Activated CD4-positive, alpha-beta T cell treated with anti-CD3 and anti-CD28 coated beads for 24 hours (primary cell): ENCODE measurements at places on chromosomes 3 and 15.

DNA sequence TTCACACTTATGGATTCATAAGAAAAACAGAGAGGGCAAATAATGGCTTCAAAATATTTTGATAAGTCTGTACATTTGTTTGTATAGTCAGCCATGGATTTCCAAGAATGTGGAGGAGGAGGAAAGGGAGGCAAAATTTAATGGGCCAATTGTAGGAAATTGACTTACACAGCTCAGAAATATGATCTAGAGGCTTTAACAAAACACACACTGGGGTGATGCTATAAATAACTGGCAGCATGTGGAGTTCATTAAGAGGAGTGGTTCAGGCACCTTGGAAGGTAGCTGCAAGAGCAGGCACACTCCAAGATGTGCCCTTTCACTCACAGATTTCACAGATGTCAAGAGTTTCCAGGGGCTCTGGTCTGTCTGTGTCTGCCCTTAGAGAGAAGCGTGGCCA, 193.4 kb upstream of the RASGRP1 start:
- DNase-seq = no peak

DNA sequence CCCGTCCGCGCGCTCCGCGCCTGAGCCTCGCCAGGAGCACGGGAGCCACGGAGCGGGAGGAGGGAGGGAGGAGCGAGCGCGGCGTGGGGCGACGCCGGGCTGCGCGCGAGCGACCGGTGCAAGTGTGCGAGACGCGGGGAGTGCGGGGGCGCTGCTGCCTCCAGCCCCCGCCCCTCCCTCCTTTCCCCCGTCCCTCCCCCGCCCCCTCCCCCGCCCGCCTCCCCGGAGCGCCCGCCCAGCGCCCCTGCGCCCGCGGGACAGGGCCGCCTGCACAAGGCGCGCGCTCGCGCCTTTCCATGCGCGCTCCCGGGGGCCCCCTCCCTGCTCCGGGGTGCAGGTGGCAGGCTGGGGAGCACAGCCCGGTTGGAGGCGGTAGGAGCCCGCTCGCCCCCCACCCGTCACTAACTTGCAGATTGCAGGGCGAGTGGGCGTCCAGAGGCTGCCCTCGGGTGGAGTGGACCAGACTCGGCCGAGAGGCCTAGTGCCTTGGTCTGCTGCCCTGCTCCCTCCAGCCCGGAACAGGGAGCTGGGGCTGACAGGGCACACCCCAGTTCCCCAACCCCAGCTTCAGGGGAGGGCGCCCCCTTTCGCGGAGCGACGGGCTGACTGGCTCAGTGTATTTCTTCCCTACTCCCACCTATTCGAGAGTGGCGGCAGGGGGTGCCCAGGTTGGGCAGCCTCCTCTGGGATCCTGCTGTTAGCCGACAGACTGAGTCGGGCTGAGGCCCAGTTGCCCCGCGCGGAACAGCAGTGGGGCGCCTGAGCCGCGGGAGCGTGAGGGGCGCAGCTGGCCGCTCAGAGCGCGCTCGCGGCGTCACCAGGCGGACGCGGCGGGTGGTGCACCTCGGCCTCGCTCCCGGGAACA, at the start of gene WNT7A:
WNT7A (minus strand) TSS at position 126 of the 865 bp plus-strand sequence. CDS start 255 bp downstream, outside the sequence.
- no peak for DNase-seq

DNA sequence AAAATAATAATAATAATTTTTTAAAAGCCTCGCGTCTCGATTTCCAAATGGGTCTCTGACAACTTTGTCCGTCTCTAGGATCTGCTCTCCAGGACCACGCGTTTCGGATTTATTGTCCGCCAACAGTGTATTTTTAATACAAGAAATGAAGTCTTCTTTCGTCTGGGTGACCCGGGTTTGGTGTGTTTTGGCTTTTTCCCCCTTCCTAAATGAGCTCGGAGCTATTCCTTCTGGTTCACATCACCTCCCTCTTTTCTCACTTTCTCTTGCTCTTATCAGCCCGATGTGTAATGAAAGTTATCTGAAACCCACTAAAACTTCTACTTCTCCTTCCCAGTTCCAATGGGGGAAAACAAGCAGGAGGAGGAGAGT, 516.7 kb downstream of the MECOM start:
- DNase-seq = no peak

GRCh38 chr3:53511246-53511645, 16.8 kb downstream of the CACNA1D start:
- DNase-seq = no peak

GRCh38 chr3:162865466-162865865, 1368.9 kb downstream of the OTOL1 start:
- no peak for DNase-seq

DNA sequence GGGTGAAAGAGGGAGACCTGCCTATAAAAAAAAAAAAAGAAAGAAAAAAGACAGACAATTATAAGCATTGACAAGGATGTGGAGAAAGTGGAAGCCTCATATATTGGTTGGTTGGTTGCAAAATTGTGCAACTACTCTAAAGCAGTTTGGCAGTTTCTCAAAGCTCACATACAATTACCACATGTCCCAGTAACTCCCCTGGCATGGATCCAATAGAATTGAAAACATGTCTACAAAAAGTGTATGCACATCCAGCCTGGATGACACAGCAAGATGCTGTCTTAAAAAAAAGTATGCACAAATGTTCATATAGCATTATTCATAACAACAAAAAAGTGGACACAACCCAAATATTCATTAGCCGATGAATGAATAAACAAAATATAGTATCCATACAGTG, 19.5 kb downstream of the SETMAR start:
- DNase-seq = no peak

DNA sequence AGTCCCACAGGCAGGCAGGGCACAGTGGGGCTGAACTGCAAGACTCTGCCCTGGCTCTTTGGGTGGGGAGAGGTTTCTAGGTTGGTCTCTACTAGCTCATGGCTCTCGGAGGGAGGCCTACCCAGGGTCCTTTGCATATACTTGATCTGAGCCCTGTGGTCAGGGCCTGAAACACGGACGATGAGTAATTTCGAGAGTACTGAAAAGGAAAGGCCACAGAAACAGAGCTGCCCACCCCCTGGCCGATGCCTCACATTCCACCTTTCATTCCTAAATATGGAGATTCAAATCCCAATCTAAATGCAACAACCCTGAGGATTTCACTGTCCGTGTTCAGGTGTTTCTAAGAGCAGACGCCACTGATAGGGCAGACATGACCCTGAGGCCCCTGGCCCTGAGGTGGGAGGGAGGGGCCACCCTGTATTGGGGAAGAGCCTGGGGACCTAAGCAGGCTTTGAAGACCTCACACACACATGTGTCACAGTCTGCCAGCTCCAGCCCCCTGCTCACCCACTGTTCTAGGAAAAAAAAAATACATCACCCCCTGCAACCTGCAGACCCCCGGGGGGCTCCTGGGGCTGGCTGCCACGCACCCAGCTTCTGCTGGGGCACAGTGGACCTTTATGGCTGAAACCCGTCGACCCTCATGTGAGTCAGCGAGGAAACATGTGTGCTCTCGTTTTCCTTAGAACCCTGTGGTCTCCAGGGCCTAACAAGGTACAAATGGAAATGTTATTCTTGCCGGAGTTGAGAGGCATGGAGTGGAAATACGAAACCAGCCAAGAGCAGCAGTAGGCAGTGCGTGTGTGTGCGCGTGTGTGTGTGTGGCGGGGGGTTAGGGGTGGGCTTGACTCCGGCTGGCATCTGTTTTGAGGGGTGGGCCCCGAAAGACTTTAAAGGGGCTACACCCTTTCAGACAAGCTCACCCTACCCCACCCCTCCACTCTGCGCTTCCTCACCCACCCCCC, 112.7 kb downstream of the CHSY1 start:
- DNase-seq = no peak

DNA sequence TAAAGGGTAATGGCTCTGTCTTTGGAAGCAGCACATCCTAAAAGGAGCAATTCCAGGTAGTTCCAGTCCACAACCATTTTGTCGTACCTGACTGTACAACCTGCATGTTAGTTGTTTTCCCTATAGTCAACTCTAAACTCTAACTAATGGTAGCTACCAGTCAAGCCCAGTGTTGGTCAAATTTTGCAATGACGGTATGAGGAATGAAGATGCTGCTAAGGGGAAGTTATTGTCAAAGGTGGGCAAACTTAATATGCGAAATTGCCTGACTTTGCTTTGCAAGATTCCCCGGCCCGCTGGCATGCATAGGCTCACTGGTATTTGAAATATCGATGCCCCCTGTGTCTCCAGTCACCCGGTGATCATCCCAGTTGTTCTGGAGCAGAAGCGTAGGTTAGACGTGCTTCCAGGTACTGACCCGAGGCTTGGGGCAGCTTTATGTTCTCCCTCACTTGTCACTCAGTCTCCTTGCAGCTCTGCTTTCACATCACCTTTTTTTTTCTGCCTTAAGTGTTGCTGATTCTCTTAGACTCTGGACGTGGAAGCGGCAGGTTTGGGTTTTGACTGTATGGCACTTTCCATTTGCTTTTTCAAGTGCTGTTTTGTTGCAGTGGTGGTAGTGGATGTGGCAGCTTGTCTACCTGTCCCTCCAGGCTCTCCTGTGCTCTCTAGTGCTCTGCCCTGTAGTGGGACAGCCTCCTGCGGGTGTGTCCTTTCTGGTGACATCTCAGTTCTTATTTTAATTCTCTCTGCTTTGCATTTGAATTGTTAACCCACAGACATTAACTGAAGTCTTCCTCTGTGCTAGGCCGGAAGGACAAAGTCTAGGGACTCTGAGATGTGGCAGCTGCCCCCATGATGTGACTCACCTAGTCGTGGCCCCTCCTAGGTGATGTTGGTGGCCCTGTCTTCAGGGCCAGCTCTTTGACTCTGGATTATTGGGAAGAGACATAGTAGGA, 95.8 kb upstream of the UMPS start:
- no peak for DNase-seq

- DNase-seq = no peak
Measured at GRCh38 chr3:171825222-171825828, 15.0 kb upstream of the PLD1 start.

DNA sequence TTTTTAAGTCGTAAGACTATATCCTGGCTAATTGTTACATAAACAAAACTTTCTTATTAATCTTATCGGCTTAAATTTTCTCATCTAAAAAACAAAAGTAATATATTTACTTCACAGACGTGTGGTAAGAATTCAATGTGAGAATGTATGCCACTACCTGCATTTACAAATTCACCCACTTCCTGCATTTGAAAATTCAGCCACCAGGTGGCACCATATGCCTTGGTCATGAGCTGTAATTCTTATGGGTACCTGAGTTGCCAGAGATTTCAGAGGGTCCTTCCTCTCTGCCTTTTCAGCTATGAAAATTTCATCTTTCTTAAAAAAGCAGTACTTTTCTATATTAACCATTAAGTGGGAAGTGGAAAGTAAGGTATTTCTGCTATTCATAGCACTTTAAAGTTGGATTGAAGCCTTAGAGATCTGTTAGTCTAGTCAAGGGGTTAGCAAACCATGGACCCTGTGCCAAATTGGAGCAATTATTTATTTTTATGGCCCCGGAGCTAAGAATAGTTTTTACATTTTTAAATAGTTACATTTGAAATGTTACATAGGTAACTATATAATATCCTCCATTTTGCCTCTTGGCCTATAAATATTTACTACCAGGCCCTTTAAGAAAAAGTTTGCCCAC, 127.8 kb downstream of the HCN4 start:
- peak; percentile 71 for DNase-seq

GRCh38 chr3:105610473-105610872, 243.8 kb downstream of the ALCAM start:
- DNase-seq = no peak

DNA sequence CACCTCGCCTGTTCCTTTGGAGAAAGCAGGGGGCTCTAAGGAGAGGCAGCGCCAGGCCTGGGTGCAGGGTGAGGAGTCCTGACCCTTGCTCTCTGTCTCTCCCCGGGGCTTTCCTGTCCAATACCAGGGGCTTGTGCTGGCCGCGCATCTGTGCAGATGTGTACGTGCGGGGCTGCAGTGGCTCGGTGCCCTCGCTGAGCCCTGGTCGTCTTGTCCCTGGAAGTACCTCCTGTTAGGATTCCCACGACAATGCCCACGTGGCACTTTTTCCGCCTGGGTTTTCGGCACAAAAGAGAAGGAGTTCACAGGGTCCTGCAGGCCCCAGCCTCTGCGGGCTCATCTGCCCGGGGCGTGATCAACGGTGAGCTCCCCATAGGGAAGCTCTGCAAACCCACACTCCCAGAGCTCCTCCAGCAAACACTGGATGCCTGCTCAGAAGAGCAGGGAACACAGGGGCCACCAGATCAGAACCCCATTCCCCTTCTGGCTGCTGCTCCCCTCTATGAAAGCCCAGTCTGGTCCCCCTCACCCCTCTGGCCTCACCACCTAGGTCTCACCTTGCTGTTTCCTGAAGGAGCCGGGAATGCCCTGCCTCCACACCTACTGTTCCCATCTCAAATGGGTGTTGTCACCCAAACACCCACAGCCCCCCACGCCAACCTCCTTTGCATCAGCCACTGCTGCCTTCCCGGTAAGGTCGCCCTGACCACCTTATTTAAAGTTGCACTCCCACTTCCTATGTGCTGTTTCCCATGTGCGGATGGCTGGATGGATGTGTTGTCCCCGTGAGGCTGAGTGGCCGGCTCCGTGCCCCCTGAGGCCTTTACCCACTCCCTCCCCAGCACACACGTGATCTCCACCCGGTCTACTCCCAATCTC, 62.6 kb upstream of the PRR20G start:
- DNase-seq = no peak

DNA sequence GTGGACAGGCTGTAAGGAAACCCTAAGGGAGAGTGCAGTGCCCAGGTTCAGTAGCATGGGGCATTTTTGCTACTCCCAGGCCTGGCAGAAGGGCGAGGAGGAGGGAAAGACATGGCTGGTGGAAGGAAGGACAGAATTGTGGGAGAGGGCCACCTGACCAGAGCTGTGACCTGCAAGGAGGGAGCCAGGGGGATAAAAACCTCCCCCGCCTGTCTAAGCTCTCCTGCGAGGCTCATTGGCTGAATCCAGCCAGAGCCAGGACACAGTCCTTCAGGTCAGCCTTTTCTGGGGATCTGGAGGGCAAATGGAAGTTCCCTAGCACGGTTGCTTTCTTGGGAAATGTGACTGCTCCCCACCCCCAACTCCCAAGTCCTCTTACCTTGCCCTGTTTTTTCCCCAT, 13.3 kb upstream of the ANKDD1A start:
- no peak for DNase-seq
